GM12891 (cell line): ENCODE measurements at places on chromosomes 7 and 10.

- DNase-seq: no peak
These were observed 174.1 kb upstream of the GPR26 start for GRCh38 chr10:123492016-123492415.

DNA sequence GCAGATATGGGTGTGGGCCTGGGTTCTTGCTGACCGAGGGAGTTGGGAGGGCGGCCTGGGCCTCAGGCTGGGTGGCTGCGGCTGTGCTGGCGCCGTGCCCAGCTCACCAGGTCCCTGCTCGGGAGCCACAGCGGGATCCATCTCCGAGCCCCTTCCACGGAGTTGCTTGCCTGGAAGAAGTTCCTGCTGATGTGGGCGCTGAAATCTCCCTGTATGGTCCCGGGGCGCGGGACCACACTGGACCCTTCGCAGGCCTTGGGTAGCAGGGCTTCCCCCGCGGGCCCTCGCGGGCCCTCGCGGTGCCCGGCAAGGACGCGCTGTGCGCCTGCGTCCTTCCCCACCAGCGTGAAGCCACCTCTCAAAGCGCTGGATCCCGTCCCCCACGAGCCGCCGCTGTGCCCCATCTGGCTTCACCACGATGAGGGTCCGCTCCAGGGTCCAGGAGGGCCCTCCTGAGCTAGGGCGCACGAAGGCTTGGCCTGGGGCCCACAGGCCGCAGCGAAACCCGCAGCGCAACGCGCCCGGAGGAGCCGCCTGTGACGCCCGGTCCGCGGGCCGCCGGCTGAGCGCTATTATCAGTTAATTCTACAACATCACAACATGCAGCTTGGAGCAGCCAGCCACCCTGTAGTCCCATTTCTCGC lies 31.5 kb downstream of the RAB19 start:
- DNase-seq: no peak

- no peak for DNase-seq
These were observed 16.9 kb downstream of the CPA1 start for GRCh38 chr7:130397051-130397757.

- DNase-seq: no peak
These were observed 114.0 kb downstream of the BBS9 start for GRCh38 chr7:33243319-33243881.
